ENCODE measurements at places on chromosomes 3 and 15.

DNA sequence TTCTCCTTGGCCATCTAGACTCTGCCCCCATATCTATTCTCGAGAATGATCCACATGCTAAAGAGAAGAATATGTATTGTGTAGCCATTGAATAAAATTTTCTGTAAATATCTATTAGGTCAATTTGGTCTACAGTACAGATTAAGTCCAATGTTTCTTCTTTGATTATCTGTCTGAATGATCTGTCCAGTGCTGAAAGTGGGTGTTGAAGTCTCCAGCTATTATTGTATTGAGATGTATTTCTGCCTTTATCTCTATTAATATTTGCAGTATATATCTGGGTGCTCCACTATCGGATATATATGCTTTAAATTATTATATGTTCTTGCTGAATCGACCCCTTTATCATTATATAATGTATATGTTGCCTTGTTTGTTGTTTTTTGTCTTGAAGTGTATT is 384.9 kb upstream of the ROBO1 start:
- DNase-seq = no peak

GRCh38 chr15:56086566-56086965 is 93.2 kb upstream of the NEDD4 start:
- DNase-seq = no peak

GRCh38 chr3:14631687-14632441 is 19.7 kb upstream of the CCDC174 start:
- DNase-seq = no peak

GRCh38 chr15:99322643-99323405 is 71.5 kb downstream of the LRRC28 start:
- DNase-seq = no peak

- DNase-seq = peak; percentile 66
Observed at GRCh38 chr15:33226559-33227181, 32.2 kb upstream of the FMN1 start.

- no peak for DNase-seq
Observed at GRCh38 chr3:70011582-70011981, 12.0 kb downstream of the SAMMSON start.

DNA sequence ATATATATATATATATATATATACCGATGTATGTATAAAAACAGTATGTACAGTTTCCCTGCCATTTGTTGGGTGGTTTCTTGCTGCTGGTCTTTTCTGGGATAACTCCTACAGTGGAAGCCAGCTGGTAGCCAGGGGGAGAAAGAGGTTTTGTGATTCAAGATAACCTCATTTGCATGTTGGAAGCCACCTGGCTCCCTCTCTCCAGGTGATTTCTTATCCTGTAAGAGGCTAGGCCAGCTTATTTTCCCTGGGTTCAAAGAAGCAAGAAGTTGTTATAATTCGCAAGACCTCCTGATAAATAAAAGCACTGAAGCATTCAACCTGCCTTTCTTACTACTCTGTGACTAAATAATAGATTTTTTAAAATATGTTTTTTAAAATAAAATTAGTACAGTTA is 443.3 kb downstream of the VGLL3 start:
- DNase-seq = no peak

DNA sequence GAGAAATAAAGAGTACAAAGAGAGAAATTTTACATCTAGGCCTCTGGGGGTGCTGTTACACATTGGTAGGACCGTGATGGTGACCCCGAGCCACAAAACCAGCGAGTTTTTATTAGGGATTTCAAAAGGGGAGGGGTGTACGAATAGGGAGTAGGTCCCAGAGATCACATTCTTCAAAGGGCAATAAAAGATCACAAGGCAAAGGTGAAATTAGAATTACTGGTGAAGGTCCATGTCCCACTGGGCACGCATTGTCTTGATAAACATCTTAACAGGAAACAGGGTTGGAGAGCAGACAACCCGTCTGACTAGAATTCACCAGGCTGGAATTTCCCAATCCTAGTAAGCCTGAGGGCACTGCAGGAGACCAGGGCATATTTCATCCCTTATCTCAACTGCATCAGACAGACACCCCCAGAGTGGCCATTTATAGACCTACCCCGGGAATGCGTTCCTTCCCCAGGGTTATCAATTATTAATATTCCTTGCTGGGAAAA is 4.3 kb downstream of the IRAK2 start:
- DNase-seq = no peak

DNA sequence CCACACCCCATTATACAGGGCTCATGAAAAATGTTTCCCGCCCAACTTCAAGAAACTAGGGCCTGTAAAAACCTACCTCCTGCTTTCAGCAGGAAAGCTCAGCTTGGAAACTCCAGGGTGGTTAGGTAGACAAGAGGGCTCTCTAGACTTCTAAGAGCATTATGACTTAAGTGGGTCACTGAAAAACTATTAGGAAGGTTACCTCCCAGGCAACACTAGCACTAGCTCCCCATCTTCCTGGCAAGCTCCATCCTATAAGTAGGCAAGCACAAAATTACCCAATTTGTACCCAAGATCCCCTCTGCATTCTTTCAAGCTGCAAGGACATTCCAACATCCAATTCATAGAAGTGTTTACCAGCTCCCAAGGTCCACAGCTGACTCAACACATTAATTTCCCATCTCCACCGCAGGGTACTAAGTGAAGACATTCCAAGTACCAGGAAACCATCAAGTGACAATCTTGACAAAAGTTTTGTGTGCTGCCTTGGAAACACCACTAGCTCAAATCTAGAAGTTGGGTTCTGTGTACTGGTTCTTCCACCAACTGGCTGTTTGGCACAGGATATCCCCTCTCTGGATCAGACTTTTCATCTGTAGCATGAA is 46.9 kb downstream of the WNT5A start:
- no peak for DNase-seq

DNA sequence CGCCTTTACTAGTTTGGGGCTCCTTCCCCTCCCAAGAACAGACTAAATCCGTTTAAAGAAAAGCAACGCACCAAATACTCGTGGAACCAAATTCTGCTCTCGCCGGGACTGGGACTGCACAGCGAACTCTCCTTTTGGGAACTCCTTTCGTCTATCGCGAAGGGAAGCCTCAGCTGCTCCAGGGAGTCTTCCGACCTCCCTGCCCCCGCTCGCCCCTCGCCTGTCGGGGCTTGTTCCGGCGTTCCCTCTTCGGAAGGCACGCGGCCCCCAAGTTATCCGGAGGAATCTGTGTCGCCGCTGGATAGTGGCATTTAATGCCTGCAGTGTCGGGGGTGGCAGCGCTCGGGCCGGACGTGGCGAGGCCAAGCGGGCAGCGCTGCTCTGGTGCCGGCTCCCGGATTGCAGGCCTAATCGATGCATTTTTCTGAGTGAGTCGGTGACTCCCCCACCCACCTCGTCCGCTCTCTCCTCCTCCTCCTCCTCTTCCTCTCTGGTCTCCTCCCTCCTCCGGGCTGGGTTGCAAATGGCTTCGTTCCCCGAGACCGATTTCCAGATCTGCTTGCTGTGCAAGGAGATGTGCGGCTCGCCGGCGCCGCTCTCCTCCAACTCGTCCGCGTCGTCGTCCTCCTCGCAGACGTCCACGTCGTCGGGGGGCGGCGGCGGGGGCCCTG is at the start of gene TRIM71:
TRIM71 (plus strand) TSS at position 440 of the 671 bp plus-strand sequence; CDS start at position 524, 84 bp downstream.
- no peak for DNase-seq

- DNase-seq = no peak
Observed at GRCh38 chr3:185935465-185936272, 2.1 kb downstream of the TRA2B start.

DNA sequence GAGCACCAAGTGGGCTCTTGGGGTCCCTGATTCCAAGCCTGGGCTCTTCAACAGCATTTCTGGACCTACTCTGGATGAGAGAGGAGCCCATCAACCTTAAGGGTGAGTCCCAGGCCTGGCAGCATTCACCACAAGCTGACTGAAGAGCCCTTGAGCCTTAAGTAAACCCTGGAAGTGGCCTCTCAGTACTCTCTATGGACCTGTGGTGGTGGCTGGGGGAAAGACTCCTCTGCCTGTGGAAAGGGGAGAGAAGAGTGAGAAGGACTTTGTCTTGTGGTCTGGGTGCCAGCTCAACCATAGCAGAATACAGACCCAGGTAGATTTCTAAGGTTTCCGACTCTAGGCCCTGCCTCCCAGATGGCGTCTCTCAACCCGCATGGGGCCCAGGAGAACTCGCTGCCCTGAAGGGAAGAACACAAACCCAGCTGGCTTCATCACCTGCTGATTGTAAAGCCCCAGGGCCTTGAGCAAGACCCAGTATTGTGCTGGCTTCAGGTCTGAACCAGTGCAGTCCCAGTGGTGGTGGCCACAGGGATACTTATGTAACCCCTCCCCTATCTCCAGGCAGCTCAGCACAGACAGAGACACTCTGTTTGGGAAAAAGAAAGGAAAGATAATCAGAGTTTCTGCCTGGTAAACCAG is 71.4 kb downstream of the TFDP2 start:
- DNase-seq = no peak

DNA sequence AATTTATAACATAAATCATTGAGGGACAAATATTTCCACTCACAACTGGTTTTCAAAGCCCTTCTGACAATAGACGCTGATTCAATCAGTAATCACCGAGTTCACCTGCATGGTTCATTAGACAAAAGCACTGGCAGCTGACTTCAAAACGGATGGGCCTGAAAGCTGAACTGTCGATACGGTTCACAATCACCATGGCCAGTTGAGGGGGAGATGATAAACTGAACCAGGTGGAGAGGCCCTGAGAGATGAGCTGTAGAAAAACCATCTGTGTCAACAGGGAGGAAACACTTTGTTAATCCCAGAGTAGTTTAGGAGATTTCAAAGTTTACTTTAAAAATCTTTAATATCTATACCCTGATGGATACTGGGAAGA is 75.0 kb downstream of the PEX5L start:
- no peak for DNase-seq

GRCh38 chr15:82742134-82742533 is 32.5 kb upstream of the AP3B2 start:
- no peak for DNase-seq

DNA sequence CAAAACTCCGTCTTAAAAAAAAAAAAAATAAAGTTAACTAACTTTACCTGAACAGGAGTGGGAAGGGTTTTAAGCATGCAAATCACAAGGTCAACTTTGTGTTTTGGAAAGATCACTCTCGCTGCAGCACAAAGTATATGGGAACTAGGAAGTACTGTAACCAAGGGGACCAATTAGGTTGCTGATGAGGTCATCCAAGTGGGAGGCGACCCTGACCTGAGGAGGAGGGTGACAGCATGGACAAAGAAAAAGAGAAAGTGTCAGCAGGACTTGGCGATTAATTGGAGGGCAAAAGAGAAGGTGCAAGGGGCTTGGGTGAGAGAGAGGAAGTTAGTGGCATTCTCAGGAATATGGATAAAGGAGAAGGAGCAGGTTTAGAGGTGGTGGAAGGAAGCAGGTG is 89.5 kb upstream of the ZBED2 start:
- no peak for DNase-seq

- DNase-seq = peak; percentile 48
Observed at GRCh38 chr3:38138349-38139190, at the start of gene MYD88. TSS of gene MYD88 (plus strand) at chr3:38138661. CDS start at chr3:38138701, 40 bp downstream.

- DNase-seq = no peak
Observed at GRCh38 chr3:56787784-56788256, 13.9 kb downstream of the ARHGEF3 start.

DNA sequence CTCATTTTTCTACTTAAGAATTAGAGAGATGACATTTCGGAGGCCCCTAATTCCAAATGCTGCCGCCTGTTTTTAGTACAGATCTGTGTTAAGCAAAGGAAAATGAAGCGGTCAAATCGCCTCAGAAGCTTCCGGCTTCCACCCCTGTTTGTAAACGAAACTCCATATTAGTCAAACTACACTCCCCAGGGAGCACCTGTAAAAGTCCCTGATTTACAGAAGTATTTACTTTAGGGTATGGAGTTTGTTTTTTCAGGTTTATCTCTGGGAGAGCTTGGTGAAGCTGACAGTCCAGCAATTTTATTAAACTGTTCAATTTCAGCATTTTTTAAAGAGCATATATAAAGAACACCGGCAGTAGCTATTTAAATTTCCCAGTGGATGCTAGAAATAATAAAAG is 319.8 kb downstream of the FHIT start:
- no peak for DNase-seq

GRCh38 chr15:88887068-88887580 is 8.2 kb downstream of the HAPLN3 start:
- DNase-seq = no peak

DNA sequence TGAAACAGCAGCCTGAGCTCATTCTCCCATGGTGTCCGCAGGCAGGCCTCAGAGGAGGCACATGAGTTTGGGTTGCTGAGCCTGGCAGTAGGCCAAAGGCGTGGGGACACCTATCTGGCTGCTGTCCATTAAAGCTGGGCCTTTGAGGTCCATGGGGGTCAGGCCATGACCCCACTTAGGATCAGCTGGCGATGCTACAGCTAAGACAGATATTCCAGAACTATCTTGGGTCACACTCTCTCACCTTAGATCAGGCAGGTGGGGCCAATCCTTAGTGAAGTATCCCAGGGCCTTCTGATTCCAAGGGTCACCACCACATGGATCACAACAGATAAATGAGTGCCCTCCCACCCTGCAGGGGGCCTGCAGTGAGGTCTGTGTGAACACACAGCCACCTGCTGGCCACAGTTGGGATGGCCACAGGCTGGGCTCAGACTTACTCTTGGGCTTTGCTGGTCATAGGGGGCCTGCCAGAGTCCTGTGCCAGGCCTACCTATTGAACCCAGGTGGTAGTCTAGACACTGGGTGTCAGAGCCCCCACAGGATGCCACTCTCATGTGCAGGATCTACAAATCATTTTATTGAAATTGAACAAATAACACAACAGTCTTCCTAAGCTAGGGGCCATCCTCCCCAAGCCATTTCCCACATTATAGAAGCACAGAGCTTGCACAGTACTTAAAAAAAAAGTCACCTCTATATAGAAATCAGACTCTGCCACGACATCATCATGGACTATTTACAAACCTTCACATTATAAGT is 2.0 kb upstream of the HYAL2 start:
- peak; percentile 46 for DNase-seq

DNA sequence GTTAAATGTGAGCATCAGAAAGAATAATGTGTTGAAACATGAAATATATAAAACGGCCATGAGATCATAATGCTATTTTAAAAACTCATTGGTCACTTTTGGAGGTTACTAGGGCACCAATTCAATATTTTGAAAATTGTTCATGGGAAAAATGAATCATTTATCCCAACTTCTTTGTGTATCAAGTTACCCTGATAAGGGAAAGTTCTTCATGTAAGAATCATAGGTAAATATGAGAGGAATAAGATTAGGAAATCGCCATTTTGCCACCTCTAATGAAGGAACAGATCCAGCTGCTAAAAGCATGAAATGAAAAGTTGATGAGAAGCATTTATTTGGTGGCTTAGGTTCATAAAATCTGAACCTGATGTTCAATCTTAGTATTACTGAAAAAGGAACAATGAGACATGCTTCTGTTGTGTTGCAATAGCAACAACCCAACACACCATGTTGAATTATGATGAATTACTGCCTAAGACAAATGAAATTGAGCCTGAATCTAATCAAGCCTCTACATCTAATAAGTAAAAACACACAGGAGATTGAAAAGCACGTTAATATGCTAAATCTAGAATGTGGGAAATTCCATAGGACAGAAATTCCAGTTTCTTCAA is 32.5 kb downstream of the ABHD5 start:
- DNase-seq = no peak

Measured in HFFc6 (cell line).